ENCODE measurements at places on chromosomes 11 and 22.

GRCh38 chr11:111797145-111797581 lies 31.0 kb upstream of the PPP2R1B start:
- no peak for DNase-seq

DNA sequence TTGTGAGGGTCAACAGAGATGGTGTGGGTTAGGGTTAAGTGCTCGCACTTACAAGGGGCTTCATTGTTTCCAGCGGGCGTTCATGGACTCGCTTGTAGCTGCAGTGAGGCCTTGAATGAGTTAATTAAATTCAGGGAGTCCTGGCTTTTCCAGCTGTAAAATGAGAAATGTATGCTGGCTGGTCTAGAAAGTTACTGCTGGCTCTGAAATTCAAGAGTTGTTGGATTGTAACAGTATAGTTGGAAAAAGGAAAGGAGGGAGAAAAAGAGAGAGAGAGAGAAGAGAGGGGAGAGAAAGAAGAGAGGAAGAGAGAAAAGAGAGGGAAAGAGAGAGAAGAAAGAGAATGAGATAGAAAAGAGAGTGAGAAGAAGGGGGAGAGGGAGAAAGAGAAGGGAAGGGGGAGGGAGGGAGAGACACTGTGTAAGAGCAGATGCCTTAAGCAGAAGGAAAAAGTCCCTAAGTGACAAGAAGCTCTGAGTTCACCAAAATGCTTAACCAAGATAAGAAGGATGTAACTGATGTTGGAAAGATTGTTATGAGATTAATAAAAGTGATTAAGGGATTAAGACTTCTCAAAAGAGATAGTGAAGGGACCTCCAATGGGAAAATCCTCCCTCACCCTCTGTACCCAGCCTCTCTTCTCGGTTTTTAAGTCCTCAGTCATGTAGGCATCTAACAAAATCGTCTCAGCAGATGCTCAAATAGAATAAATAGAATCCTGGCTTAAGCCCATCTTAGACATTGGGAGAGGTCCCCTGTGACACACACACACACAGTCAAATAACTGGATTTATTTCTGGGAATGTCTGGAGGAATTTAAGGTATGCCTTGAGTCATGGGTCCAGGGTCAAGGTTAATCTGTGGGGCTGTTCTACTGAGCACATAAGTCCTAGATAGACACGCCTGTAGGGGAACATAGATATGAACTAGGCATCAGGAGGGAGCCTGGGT lies 477.9 kb downstream of the MIAT start:
- DNase-seq = no peak

DNA sequence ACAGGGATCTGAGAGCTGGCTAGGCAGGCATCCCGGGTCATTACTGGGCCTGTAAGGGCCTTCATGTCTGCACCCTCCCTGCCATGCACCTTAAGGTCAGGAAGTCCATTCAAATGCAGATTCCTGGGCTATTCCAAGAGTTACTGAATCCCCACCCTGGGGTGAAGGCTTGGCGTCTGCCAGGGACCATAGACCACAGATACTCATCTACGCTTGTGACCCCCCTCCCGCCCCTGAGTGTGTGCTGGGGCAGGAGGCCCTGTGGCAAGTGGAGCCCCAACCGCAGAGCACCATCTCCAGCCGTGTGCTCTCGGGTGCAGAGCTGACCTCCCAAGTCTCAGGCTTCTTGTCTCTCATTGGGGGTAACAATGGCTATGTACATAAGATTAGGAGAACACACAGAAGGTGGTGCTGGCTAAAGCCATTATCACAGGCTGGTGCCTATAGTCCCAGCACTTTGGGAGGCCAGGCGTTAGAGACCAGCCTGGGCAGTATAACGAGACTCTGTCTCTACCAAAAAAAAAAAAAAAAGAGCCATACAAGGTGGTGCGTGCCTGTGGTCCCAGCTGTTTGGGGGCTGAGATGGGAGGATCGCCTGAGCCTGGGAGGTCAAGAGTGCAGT lies 19.1 kb upstream of the KCNQ1OT1 start:
- DNase-seq = no peak

DNA sequence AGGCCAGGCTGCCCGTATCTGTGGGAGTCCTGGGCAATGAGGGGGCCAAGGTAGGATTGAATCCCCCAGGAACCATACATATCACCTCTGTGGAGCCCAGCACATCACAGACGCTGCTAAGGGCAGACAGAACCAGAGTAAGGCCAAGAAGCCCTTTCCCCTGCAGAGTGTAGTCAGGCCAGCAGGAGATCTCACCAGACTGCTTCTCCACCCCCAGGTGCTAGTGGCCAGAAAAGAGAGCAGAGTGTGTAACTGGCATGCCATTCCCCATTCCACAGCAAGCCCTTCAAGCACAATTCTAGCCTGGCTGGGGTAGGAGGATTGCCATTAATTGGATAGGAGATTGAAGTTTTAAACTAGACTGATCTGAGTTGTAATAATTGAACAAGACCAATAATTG lies 28.0 kb upstream of the FCHSD2 start:
- no peak for DNase-seq

DNA sequence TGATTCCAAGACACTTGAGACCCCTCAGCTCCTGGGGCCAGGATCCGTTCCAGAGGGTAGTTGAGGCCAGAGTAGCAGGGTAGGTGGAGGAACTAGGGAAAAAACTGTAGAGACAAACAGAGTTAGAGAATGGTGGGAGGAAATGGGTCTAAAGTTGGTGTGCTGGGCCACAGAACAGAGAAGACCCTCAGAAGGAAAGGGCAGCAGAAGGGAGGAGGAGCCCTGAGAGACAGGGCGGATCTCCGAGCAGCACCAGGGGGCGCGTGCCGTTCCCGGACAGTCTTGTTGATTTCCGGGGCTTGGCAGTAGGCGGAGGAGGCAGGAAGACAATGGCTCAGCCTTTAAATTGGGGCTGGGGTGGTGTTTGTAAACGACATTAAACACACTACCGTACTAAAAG lies 2.4 kb upstream of the CECR2 start:
- no peak for DNase-seq

All from urinary bladder (tissue), 4 donors.